ENCODE measurements at places on chromosomes 16 and 17. TPM values are rescaled to one million over a fixed set of nuclear protein-coding genes. Genes with fewer than 3 reads are reported as not detected.

The NOS2 gene
- total RNA-seq = 0.15 TPM

DNA sequence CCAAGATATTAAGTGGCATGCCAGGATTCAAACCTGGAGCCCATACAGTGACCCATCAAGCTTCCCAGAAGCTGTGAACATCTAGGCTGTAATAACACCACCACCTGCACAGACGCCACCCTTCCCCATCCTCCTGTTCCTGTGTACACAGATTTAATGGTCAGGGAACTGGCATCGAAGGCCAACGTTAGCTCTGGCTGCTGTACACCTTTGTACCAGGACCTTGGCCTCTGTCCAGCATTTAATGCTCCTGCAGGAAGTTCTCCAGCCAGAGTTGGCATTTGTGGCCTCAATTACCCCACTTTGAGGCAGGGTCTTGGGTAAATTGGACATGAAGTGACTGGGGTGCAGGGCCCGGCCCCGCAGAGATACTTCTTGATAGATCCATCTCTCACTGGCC lies 49.3 kb downstream of the SCNN1B start:
- DNase-seq = no peak

DNA sequence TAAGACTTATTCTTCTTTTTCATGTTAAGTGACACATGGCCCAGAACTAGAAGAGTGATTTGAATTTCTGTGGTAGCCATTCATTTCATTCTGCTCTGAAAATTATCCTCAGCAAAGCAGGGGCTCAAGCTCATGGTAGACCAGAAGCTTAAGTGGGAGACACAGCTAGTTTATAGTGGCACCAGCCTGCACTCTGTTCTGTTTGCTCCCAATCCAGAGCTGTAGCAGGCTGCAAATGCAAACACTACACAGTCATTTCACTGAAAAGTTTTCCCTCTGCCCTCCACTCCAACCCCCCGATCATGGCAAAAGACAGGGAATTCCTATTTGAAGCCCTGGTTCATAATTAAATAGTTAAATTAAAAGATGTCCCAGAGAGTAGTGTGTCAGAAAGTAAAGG lies 17.1 kb downstream of the MPP2 start:
- no peak for DNase-seq

The CBLN1 gene
- not detected for total RNA-seq

GRCh38 chr17:62064791-62065563 lies at the start of gene MED13:
MED13 (minus strand) TSS chr17:62065278; CDS start chr17:62065205, 73 bp downstream.
- peak; percentile 64 for DNase-seq

- no peak for DNase-seq
Observed at GRCh38 chr16:51708861-51709260, 557.8 kb upstream of the SALL1 start.

DNA sequence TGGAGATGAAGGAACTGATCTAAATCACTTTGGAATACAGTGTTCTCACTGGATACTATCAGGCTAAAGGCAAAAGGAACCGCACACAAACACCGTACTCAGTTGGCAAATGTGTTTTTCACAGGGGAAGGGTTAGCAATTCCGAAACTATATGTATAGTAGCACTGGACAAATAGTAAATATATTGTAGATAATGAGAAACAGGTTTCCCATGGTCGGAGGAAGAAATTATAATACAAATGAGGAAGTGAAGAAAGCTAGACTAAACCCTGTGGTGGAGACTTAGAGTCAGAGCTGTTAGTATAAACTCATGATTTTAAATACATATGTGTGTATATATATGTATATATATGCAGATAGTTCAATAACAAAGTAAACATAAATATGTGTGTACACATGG lies 414.1 kb upstream of the SALL1 start:
- DNase-seq = no peak

GRCh38 chr17:76156662-76156991 lies 15.6 kb upstream of the FOXJ1 start:
- no peak for DNase-seq

DNA sequence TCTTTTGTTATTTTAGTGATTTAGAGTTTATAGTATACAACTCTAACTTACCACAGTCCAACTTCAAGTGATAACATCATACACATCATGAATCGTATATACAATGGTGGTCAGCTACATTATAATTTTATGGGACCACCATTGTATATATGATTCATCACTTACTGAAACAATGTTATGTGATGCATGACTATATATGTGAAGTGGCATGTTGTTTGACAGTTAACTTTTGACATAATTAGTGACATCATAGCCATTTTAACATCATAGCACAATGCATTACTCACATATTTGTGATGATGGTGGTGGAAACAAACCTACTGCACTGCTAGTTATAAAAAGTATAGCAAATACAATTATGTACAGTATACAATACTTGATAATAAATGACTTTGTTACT lies 21.9 kb downstream of the DYNLL2 start:
- no peak for DNase-seq

GRCh38 chr17:732902-733720 lies 715 bp downstream of the TLCD3A start:
- DNase-seq = no peak

- no peak for DNase-seq
Observed at GRCh38 chr16:57004387-57005250, 15.3 kb downstream of the NLRC5 start.

The KRT13 gene
- total RNA-seq = not detected

GRCh38 chr17:76885894-76886290 lies 17.7 kb downstream of the MGAT5B start:
- no peak for DNase-seq

DNA sequence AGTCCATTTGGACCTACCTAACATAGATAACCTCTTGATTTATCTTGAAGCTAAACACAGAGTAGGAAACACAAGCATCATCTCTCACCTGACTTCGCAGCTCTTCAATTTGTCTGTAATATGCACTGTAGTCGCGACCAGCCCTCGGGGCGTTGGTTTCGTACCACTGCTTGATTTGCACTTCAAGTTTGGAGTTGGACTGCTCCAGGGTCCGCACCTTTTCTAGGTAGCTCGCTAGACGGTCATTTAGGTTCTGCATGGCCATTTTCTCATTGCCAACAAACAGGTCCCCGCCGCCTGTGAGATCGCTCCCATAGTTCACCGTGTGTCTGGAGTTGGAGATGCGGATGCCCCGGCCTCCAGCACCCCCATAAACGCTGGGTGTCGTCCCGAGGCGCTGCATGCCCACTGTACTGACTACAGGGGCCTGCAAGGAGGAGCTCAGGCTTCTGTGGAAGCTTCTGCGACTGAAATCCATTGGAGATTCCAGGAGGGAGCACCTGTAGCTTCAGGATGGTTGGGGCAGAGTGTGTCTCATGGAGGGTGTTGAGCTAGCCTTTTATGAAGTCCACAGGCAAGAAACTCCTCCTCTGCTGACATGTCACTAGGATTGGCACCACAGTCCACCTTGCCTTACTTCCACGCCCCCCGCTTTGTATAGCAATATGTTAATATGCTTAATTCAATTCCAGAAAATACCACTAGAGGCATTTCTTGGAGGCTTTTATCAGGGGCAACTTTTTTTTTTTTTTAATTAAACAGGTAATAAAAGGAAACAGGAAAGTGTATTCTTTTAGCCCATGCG lies at the start of gene KRT20:
TSS of gene KRT20 (minus strand) at position 535 of the 805 bp plus-strand sequence. CDS start at position 478, 57 bp downstream.
- DNase-seq = no peak

The RPL26 gene
- 2,192 TPM for total RNA-seq

DNA sequence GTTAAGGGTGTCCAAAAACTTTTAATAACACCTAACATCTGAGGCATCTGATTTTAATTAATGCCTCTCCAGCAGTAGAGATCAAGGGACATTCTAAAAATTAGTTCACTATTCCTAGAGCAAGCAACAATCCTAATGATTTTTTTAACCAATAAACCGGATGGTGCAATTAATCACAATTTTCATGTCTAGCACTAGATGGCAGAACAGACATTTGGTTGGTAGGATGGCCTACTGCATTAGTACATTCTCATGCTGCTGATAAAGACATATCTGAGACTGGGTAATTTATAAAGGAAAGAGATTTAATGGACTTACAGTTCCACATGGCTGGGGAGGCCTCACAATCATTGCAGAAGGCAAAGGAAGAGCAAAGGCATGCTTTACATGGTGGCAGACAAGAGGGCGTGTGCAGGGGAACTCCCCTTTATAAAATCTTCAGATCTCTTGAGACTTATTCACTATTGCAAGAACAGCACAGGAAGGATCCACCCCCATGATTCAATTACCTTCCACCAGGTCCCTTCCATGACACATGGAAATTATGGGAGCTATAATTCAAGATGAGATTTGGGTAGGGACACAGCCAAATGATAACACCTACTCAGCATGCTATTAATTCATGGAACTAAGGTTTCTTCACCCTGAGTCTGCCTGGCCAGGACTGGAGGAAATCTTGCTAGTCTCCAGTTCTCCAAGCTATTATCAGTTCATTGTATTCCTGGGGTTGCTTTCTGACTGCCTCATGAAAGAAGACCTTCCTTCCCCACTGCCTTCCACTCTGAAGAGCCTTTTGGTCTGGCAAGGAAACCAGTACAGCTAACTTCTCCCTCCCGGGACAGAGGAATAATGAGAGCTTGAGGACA lies 24.8 kb downstream of the HS3ST3A1 start:
- DNase-seq = no peak

The CCL4L2 gene
- not detected for total RNA-seq

- no peak for DNase-seq
Observed at GRCh38 chr17:1580979-1581676, 18.5 kb upstream of the PITPNA start.

The SLC5A10 gene
- not detected for total RNA-seq

GRCh38 chr17:10058921-10059683 lies 139.3 kb downstream of the GAS7 start:
- no peak for DNase-seq

GRCh38 chr17:67800495-67800928 lies 24.8 kb upstream of the BPTF start:
- peak; percentile 6 for DNase-seq

- no peak for DNase-seq
Observed at GRCh38 chr16:56939801-56940200, 7.9 kb downstream of the HERPUD1 start.

The ACSM2A gene
- total RNA-seq = not detected

DNA sequence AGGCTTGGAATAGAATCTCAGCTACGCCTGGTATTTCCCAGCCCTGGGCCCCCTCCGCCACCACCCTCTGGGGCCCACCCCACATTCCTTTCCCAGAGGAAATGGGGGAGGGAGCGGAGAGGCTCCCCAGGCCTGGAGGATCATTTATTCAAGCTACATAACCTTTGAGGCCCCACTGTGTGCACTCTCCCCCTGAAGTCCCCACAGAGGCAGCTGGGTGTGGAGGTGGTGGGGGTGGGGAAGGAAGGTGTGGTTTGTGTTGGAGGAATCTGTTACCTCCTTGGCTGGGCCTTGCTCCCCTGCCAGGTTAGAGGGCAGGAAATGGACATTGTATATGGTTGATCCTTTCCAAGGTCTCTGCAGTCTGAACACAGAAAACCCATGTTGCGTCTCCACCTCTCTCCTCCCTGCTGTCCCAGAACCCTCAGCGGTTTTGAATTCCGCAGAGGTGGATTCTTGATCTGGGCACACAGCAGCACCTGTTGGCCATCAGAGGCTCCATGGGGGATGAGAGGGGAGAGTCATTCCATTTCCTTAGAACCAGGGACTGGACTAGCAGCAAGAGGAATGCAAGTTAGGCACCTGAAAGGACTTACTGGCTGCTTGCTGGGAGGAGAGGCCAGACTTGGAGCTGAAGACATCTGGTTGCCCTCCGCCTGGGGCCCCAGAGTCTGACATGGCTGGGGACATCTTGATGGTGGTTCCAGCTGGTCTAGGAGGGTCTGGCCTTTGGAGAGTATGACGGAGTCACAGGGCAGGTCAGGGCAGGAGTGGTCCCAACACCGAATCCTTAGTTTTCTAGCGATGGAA lies 23.0 kb downstream of the ARHGAP23 start:
- no peak for DNase-seq

DNA sequence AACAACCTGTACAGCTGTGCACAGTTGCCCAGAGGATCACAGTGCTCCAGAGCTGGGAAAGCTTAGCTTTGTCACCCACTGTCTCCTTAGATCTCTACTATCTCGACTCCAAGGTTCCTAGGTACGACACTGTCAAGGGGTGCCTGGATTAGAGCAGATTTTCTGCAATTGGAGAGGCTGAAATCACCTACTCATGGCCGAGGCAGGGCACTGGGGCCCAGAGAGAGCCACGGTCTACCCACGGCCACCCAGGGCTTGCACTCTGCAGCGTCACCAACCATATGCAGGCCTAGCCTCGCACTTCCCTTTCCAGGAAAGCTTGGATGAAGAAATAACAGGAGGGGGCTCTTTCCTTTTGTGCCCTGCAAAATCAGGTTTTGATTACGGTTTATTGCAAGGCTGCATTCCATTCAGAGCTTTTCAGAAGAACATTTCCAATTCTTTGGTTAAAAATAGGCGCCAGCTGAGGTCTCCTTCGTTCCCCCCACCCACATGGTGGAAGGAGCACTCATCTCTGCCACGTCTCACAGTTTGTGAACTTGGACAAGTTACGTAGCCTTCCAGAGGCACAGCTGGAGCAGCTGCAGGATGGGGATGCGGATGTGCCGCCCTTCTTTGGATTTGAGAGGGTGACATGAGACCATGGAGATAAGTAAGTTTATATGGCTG lies 80.0 kb downstream of the IRX5 start:
- no peak for DNase-seq

The SLC52A1 gene
- 0.22 TPM for total RNA-seq

- DNase-seq = no peak
Observed at GRCh38 chr16:50928065-50928464, 186.2 kb downstream of the CYLD start.

DNA sequence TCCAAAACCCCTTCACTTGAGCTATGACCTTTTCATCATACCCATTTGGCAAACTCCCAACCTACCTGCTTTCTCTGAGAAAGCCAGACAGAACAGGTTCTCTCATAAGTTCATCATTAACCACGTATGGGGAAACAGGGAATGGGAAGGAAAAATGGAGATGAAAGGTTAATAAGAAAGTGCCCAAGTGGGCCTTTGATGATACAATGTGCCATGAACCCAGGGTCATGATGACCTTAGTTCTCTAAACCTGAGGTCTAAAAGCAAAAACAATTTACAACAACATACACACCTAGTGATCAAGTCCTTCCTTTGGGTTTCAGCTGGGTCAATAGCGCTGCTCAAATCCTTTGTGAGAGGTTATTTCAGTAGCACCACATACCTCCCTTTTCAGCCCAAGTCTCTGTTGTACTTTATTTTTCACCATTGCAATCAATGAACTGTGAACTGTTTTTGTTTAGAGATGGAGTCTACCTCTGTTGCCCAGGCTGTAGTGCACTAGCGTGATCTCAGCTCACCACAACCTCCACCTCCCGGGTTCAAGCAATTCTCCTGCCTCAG lies 14.5 kb upstream of the RANGRF start:
- DNase-seq = no peak

GRCh38 chr17:42669977-42670788 lies 6.6 kb downstream of the PLEKHH3 start:
- peak; percentile 53 for DNase-seq

DNA sequence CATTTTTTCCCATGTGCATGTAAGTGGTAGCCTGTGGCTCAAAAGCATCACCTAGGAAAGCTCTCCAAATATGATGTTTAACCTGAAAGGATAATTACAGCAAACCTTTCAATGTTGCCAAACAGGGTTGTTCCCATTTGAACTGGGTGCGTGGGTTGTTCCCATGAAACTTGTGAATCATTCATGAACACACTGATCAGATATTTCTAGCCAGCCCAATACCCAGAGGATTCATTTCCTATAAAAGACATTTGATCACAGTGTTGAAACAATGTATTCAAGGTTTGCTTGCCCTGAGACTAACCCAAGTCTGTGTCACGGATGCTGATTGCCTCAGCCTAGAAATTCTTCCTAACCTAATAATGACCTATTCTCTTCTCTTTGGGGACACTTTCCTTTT lies 12.9 kb downstream of the KRT39 start:
- DNase-seq = no peak

- DNase-seq = no peak
Observed at GRCh38 chr17:71109697-71110096, 940.4 kb downstream of the KCNJ2 start.

- DNase-seq = no peak
Observed at GRCh38 chr17:29341726-29342125, 47.8 kb upstream of the NUFIP2 start.
